ENCODE measurements at places on chromosomes 2 and 18.

GRCh38 chr2:163291790-163292189, 444.0 kb downstream of the FIGN start:
- DNase-seq: no peak

DNA sequence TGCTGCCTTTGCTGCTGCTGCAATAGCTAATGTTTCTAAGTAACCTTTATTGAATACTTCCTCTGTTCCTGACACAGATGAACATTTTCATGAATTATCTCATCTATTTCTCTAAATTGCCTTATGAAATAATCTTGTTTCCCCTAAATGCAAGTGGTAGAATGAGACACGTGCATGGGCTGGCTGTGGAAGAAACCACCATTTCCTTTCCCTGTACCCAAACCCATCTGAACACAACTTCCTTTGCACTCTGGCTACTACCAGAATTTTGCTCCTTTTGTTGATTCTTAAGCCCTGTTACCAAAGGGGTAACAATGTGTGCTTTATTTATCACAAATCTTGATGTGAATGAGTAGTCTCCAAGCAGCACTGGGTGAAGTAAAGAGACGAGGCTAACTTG, 29.2 kb downstream of the AKAIN1 start:
- no peak for DNase-seq

- no peak for DNase-seq
These were observed 90.3 kb upstream of the TMEM17 start for GRCh38 chr2:62596061-62596921.

- no peak for DNase-seq
These were observed 124.5 kb upstream of the CDC42EP3 start for GRCh38 chr2:37795938-37796337.

DNA sequence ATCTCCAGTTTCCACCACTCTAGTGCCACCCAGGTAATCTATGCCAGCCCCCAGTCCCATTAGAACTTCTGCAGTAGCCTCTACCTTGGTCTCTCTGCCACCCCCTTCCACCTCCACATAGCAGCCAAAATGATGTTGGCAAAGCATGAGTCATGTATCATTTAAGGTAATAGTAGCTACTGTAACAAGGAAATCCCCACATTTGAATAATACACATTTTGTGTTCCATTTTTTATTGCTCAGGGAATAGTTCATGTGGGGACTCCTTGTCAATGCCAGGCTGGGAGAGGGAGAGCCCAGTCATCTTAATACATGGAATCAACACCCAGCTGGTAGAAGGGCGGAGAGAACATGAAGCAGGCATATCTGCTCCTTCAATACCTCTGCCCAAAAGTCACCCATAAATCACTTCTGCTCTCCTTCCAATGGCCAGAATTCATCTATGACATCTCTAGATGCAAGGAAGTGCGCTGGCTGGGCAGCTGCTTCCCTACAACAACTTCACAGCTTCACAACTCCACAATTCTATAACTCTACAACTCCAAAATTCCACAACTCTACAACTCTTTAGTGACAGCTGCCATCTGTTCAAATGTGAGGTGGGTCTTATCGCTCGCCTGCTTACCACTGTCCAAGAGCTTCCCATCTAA, 70.6 kb upstream of the GLS start:
- no peak for DNase-seq

DNA sequence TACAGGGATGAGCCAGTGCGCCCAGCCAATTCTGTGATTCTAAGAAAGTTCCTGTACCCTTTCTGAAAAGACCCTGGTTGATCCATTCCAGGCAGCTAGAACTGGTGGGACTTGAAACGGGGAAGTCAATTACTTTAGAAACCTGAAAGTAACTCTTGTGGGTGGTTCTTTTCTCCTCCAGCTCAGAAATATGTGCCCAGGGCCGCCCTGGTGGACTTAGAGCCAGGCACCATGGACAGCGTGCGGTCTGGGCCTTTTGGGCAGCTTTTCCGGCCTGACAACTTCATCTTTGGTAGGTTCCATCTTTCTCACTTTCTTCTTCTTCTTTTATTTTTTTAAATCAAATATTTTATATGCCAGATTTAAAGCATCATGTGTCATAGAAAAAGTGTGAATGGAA, 2.7 kb downstream of the TUBB6 start:
- DNase-seq: no peak

- DNase-seq: no peak
These were observed 223.4 kb downstream of the NCKAP5 start for GRCh38 chr2:133344849-133345248.

Measured in cortex of kidney (tissue), 1 donor.